ENCODE measurements at places on chromosomes 13 and 19.

GRCh38 chr13:46743191-46743590 is 53.8 kb downstream of the ESD start:
- no peak for DNase-seq

- DNase-seq: no peak
These were observed 21.9 kb upstream of the ZNF432 start for GRCh38 chr19:52070496-52070895.

DNA sequence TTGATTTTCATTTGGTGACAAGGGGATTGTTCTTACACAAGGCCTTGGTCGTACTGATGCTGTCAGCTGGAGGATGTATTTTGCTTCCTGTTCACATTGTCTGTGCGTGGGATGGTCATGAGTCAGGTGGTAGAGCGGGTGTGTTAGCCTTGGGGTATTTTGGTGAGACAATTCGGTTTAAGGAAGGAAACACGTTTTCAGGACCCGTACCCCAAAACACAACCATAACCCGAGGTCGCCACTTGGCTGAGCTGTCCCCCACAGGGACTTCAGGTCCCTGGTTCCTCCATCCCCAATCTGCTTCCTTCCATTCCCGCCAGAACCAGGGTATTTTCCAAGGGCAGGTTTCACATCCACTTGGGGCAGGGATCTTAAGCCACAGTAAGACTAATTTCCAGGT is 15.0 kb downstream of the MYO9B start:
- no peak for DNase-seq

DNA sequence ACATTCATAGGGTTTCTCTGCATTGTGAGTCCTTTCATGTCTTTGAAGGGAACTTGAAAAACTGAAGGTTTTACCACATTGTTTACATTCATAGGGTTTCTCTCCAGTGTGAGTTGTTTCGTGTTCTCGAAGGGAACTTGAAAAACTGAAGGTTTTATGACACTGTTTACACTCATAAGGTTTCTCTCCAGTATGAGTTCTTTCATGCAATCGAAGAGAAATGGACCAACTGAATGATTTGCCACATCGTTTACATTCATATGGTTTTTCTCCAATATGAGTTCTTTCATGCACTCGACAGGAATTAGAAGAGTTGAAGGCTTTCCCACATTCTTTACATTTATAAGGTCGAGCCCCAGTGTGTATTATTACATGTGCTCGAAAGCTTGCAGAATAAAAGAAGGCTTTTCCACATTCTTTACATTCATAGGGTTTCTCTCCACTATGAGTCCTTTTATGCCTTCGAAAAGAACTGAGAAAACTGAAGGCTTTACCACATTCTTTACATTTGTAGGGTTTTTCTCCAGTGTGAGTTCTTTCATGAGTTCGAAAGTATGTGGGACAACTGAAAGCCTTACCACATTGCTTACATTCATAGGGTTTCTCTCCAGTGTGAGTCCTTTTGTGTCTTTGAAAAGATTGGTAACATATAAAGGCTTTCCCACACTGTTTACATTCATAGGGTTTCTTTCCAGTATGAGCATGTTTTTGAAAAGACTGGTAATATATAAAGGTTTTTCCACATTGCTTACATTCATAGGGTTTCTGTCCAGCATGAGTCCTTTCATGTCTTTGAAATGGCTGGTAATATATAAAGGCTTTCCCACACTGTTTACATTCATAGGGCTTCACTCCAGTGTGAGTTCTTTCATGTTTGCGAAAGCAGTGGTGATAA is 20.7 kb downstream of the ZNF14 start:
- no peak for DNase-seq

GRCh38 chr19:7729831-7730285 is 2.1 kb downstream of the CLEC4G start:
- DNase-seq: no peak

DNA sequence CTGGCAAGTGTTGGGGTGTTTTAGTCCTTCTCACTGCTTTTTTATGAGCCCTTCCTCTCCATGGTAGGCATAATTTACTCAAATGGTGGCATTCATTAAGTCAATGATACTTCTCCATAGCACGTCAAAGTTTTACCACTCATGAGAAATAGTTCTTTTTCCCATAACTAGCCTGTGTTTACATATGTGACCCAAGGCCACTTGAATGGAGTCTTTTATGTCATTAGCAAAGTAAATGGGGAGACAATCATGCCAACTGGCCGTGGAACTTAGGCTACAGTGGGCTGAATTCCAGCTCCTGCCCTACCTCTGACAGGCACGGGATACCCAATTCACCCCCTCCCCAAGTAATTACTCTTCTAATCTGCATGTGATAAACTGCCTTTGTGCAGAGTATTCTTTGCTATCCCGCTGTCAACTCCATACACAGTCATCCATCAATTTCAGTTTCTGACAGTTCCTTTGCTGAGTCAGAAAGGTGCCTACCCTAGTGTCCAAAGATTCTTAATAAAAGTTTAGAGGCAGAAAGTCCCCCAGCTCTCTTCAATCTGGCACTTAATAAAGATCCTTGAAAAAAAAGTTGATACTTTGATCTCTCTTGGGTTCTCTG is 16.9 kb downstream of the PROSER1 start:
- DNase-seq: no peak

- DNase-seq: no peak
These were observed 115.2 kb upstream of the PEG3 start for GRCh38 chr19:56955637-56956216.

GRCh38 chr19:1840541-1841115 is 7.7 kb downstream of the REXO1 start:
- no peak for DNase-seq

GRCh38 chr19:15539638-15540037 is 31.3 kb downstream of the CYP4F22 start:
- DNase-seq: no peak

- DNase-seq: no peak
These were observed 656.6 kb downstream of the TBC1D4 start for GRCh38 chr13:74825152-74825937.

GRCh38 chr13:102825921-102826706 is 19.7 kb upstream of the ERCC5 start:
- DNase-seq: no peak

DNA sequence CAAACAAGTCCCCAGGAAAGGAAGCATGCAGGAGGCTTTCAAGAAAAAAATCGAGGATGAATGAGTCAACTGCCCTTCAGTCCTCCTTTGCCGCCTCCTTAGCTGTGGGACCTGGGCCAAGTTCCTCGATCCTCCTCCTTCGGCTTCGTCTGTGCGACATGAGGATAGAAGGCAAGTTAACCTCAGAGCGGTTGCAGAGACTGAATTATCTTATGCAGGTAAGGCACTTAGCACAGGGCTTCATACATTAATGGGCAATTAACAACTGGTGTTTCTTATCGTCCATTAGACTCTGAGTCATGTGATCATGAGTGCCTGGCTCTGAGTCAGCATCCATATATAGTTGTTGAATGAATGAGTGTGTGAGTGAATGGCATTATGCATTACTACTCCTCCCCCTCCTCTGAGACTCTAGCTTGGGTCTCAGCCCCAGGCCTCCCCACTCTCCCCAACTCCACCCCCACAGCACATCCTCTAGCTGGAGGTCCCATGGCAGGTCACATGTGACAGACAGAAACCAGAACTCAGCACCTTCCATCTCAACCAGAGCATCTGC is 1.6 kb upstream of the TTC9B start:
- no peak for DNase-seq

DNA sequence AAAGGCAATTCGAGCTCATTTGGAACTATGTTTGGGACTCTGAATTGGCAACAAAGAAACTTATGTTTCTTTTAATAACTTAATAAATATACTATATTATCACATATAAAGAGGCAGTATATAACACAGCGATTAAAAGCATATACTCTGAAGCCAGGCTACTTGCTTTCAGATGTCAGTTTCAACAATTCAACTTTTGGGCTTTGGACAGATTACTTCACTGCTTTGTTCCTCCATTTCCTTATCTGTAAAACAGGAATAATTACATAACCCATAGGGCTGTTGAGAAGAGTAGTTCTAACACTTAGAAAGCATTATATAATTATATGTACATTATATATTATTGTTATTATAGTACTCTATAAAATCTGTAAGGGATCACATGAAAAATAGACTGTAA is 107.2 kb downstream of the EDNRB start:
- DNase-seq: no peak

DNA sequence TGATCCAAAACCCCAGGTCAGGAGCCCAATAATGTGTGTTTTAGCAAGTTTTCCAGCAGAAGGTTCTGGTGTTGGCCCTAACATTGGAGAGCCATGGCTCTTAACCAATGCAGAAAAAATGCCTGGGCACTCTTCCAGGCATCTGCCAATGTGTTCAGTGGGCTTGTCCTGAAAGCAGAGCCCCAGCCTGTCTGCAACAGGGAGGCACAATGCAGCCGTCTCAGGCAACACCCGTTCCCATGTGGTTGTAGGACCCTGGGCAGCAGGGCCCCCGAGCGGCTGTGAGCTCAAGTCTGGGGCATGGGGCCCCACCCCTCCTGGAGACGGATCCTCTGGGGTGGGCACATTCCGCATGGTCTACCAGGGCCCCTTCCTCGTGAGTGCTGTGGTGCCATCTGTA is 58.1 kb upstream of the SIAH3 start:
- no peak for DNase-seq

DNA sequence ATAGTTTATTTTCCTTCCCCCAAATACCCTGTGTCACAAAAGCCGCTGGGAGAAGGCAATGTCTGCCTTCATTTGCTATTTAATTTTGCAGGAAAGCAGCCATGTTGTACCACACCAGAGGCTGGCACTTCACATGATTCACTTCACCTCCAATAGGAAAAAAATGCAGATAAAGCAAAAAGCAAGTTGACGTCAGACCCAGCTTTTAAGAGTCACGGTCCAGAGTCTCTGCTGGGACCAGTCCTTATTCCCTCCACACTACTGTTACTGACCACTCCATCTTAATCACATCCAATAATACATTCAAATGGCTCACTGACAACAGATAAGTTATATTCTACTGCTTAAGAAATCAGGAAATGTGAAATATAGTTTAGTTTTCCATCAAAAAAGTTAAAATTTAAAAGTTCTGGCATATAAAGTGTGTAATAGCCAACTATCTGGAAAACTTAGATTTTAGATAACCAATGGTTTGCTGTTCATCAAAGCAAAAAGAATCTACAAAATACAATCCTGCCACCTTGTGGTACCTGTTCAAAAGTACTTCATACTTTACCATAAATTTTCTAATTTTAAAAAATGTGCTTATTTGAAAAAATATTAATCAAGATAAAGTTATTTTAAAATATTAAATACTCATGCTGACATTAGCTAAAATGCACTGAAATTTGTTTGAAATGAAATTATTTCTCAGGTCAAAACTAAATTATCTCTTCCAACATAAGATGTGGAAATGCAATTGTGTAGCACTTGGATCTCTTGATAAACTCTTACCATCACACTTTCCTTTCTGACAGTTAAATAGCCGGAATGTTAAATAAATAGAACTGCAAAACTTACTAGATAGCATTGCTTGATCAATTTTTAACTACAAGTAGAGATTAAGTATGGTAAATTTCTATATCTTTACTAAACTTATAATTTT is 97.3 kb downstream of the SERP2 start:
- peak; percentile 19 for DNase-seq

- DNase-seq: no peak
These were observed 1.4 kb upstream of the TMPRSS9 start for GRCh38 chr19:2358548-2359173.

DNA sequence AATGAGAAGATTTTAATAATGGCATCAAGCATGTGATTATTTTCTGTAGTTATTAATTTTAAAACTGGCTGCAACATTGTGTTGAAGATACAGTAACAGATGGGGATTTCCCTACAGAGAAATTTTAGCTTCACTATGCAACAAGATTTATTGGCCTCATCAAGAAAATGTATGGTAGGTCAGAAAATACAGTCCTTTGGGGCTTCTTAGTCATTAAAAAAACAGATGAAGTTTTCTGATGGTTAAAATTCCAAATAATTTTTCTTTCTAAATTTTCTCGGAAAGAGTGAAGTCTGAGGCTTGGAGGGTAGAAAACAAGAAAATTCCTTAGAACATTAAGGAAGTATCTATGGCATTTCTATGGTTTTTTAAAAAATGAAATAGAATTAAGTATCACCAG is 1790.8 kb upstream of the PCDH20 start:
- DNase-seq: no peak

GRCh38 chr13:76440568-76440967 is 445.6 kb downstream of the KCTD12 start:
- DNase-seq: no peak

GRCh38 chr13:100721885-100722512 is 47.4 kb upstream of the TMTC4 start:
- DNase-seq: peak; percentile 38

- no peak for DNase-seq
These were observed 12.1 kb downstream of the PIN1 start for GRCh38 chr19:9847087-9847671.

DNA sequence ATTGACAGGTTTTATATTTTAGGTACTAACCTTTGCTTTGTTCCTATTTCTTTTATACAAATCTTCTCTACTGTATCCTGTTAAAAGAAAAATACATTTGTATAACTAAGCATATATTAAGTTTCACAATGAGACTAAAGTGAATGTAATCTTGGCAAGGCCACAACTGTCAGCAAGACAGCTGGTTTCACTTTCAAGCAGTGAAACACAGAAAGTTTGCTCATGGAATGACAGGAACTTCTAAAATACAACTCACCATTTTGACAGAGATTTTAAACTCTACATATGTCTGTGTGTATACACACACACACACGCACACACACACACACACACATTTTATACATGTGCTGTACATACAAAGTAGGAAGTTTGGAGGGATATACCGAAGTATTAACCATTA is 53.3 kb downstream of the PARP4 start:
- no peak for DNase-seq

DNA sequence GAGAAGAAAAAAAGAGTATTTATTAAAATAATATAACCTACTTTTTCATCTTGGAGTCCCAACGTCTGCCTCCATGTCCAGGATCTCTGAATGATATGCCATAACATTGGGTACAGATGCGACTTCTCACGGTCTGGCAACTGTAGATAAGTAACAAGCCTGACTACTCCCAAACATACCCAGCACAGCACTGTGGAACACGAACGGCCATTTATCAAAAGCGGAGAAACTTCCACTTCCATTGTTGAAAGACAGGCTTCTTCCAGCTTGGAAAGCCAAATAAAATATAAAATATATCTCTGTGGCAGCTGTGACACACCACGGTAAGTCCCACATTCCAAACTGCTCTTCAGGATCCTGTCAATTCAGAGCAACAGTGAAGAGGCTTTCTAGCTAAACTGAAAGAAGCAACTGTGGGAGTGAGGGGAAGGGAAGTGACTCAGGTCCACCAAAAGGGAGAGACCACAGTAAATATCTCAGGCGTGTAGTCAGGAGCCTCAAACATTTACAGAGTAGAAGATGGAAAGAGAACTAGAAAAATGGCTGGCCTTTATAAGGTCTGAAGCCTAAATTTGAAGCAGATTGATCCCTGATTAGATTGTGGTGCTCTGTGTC is 331.7 kb downstream of the LIG4 start:
- no peak for DNase-seq
